ENCODE measurements at places on chromosomes 1 and 21.

GRCh38 chr21:31410499-31411131, 66.6 kb upstream of the TIAM1 start:
- DNase-seq, result no peak

GRCh38 chr1:2582391-2582790, 4.2 kb upstream of the PRXL2B start:
- no peak for DNase-seq

DNA sequence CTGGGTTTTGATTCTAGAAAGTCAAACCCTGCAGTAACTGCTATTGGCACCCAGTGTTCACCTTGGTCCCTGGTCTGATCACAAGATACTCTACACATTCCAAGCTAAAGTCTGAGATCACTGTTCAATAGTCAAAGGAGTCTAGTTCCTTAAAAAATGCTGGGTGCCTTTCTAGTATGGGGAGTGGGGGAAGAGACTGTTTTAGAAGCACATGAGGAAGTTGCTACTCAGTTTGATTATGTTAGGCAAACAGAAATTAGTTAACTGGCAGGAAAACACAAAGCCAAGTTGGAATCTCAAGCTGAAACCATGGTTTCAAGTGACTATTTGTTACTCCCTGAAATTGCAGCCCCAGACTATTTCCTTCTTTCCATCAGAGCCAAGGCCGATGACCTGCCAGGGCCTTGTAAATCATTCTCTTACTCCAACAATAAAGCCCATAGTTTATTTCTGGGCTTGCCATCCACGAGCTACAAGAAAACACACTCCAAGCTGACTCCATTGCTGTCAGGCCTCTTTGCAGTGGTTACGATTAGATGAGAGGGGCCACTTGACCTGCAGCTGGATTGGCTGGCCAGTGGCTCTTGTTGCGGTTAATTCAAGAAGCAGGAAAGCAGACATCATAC, 21.1 kb upstream of the VTCN1 start:
- no peak for DNase-seq

DNA sequence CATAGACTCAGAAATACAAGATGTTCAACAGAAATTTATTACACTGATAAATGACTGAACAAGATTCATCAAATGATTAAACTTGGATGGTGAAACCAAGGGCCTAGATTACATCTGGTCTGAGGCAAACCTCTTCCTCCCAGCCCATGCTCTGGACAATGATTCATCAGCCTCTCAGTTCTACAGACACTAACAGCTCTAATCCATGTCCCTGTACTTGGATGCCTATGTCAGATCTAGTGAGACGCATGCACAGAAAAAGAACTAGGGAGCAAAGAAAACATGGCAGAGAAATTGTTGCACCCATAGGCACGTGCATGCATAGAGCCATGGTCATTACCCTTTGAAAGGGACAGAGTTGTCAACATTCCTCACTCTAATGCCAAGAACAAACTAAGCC, 250.1 kb downstream of the KCNH1 start:
- no peak for DNase-seq

DNA sequence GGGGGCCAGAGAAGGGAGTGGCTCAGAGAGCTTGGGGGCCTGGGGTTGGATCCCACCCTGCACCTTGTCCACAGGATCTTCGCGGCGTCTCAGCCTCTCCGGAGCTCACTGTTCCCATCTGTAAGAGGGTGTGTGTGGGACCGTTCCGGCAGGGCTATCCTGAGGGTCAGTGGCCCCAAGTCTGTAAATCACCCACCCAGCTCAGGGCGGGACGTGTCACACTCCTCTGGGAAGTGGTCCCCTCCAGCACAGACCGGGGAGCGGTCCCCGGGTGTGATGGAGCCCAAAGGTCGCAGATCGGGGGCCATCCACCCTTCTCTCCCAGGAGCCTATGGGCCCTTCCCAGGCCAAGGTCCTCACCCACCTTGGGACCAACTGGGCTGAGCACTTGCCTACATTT, 40.0 kb downstream of the KCNAB2 start:
- DNase-seq, result no peak

- DNase-seq, result no peak
These were observed 80.4 kb downstream of the KIF26B start for GRCh38 chr1:245235156-245235555.

DNA sequence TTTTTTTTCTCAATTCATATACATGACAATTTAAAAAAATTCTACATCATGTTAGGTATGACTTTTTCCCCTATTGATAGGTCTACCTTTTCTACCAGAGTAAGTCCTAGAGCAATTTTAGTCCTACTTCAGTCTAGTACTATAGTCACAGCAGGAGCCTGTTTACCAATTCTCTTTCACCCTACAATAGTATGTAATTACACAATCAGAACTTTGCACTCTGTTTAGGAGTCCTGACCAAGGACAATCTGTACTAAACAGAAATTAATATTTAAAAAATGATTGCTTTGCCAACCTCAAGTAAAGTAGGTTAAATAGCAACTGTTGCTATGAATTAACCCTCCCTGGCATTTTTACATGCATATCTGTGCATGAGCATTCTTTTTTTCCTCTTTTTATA, 810 bp upstream of the CYP4A11 start:
- DNase-seq, result no peak

DNA sequence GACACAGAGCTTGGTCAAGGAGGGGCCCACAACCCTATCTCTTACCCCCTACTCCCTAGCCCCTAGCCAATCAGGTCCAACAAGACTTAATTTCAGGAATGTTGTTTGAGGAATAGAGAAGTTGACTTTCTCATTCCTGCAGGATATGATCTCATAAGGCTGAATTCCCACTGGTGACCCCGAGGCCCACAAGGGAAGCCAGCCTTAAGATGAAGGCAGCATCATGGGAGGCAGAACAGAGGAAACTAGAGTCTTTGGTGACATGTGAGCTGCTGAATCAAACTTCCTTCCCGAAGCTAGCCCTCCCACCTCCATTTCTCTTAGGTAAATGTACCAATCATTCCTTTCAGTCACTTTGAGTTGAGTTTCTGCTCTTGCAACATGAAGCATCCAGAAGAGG, 9.1 kb upstream of the PDIK1L start:
- DNase-seq, result no peak

DNA sequence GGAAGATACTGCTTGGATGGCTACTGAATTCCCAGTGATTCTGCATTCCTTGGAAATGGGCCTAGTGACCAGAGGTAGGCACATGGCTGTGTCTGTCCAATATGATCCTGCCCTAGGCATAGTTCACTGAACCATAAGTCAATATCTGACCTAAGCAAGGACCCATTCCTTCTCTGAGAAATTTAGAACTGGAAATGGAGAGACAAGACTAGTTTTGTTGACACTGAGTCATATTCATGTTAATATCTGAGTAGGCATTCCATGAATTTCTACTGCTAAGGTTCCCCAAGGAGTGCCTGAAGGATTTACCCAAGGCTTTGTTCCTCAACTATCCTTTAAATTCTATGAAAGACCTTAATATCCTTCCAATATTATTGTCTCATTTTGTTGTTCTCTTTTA, 329.8 kb upstream of the BEND5 start:
- no peak for DNase-seq

GRCh38 chr1:28592321-28593071, 431 bp downstream of the RAB42 start:
- DNase-seq, result no peak

- DNase-seq, result no peak
These were observed 11.8 kb upstream of the XCL2 start for GRCh38 chr1:168555508-168556046.

GRCh38 chr1:29230204-29230552, 556 bp downstream of the MECR start:
- DNase-seq, result no peak

DNA sequence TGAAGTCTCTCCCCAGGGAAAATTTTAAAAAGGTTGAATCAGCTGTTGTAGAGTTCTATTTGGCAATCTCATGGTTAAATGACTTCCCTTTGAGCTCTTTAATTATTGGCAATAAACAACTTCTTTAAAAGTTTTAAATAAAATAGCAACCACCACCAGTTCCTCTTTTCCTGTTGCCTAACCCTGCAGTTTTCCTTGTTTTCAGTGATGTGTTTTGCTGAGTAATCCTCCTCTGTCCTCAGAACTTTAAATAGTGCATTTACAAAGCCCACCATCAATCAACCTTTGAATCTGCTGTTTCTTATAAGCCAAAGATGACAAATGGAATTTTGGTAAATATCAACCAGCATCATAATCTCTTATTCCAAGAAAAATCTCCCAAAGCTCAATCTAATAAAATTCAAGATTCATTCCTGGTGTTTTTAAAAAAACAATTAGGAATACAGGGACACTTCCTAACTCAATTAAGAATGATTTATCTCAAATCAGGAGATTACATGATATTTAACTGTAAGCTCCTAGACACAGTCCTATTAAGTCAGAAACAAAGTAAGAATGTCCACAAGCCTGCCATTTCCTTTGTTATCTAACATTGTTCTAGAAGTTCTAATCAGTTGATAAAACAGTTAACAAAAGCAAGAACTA, 14.8 kb downstream of the AVPR1B start:
- no peak for DNase-seq

DNA sequence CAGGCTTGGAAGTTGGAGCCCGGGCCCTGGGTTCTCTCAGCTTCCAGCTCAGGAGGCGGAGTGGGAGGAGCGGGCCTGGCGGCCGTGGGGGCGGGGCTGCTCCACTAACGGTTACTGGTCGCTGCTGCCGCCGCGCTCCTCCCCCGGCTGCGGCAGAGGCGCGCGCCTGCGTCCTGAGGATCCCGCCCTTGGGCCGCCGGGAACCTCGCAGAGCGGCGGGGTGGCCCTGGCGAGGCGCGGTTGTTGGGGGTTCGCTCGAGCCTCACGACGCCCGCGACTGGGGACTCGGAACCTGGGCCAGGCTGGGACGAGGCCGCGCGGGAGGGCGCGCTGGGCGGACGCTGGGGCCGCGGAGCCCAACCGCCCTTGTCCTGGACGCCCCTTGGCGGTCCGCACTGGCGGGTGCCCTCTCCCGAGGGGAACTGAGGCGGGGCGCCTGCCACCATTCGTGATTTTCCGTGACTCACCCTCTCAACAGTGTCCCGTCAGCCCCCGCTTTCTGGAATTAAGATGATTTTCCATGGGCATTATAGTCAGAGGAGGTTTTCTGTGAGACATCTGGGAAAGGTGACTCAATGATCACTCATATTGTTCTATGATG, 34.1 kb downstream of the OR2G3 start:
- no peak for DNase-seq

DNA sequence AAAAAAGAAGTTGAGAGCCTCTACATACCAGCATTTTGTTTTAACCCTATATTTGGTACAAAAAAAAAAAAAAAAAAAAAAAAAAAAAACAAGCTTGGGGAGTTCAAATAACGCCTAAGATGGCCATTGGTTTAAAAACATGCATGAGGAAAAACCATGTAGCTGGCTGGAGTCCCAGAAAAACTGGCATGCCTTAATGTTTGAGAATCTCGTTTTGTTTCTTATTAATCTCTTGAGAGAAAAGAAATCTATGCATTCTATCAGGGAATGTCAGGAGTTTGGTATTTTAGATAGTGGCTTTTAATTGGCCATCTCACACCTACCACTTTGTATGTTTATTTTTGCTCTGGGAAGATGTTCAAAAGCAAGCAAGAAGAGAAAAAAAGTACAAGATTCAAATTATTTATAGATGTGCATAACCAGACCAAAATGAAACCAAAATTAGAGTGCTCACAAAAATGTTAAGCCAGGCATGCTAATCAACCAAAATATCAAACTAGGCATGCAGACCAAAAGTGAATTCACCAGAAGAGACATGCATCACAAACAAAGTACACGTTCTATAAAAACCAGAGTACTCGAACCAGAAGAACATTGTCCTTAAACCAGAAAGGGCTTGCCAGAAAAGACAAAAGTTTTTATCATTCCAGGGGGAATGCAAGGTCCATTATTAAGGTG, 156.6 kb downstream of the AK5 start:
- no peak for DNase-seq

- DNase-seq, result no peak
These were observed 6.5 kb upstream of the SLX9 start for GRCh38 chr21:44933199-44933917.

DNA sequence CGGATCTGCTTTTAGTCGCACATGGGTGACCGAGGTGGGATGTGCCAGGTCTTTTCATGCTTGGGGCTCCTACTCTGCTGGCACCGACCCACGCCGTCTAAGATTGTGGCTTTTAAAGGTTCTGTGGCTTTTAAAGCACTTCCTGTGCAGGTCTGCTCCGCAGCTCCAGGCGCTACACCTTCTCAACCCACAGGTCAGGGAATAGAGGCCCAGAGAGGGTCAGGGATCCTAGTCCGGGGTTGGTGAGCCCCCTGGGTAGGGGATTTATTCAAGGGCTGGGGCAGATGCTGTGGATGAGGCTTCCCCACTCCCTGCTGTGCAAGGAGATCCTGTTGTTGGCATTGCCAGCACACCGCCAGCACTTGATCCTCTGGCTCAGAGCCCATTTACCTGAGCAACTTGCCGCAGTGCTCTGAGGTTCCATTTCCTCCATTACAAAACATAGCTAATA, 212.8 kb upstream of the RAB4A start:
- no peak for DNase-seq

GRCh38 chr1:164576291-164577271, 17.6 kb downstream of the PBX1 start:
- DNase-seq, result no peak

- DNase-seq, result no peak
These were observed 415.6 kb upstream of the KAZN start for GRCh38 chr1:14182856-14183255.

DNA sequence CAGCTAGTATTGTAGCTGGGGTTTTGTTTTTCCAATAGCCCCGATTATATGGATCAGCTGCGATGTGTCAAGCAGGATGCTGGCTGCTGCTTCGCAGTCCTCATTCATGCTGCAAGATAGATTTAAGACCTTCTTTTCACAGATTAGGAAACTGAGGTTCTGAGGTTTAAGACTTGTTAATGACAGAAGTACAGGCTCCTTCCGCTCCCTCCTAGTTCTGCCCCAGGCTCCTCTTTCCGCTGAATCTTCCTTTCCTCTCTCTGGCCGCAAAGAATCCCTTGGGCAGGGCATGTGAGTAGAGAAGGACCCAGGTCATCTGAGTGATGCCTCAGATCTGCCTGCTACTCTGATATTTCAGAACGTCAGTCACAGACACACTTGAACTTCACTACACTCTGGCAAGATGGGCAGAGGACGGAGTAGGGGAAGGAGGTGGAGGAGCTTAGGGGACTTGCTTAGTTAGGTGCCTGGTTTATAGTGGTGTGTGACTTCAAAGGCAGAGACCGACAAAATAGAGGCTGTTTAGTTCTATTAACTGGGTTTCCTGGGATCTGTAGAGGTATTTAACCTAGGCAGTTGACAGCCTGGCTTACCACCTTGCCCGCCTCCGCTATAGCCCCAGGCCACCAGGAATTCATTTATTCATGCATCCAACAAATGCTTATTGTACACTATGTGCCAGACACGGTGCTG, 4.2 kb downstream of the IGSF21 start:
- no peak for DNase-seq

Data from stimulated activated CD4-positive, alpha-beta T cell treated with anti-CD3 and anti-CD28 coated beads, Interleukin-1b, Interleukin-23, amount 100 ng/mL, for 1 hour (primary cell).